Hematopoietic multipotent progenitor cell treated with erythropoietin and hydrocortisone succinate and interleukin-3 and kit ligand, for 6 days (in vitro differentiated cells): ENCODE measurements at places on chromosomes 2 and 18.
A peak's percentile ranks its signal among the peaks of the same experiment; 100 is the strongest.

GRCh38 chr2:235659767-235660322, 166.0 kb downstream of the AGAP1 start:
- DNase-seq: no peak

- no peak for DNase-seq
These were observed 373.1 kb downstream of the TGIF1 start for GRCh38 chr18:3823073-3823472.

GRCh38 chr2:130391872-130392670, 36.2 kb downstream of the PTPN18 start:
- DNase-seq: peak; percentile 36

- DNase-seq: peak; percentile 78
These were observed 12.2 kb downstream of the WNT10A start for GRCh38 chr2:218892693-218893348.

DNA sequence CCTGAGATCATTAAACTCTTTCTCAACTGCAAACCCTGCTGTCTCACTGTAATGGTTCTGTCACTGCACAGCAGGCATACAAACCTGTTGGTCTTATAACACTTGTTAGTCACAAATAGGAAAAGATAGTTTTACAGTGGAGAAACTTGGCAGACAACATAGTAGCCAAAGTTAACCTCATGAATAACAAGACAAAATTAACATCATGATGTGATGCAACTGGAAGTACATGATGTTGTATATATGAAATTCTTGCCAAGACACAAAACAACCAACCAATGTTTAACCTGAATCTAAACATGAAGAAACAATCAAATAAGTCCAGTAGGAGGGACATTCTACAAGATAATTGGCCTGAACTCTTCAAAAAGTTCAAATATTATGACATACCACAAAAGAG, 189.3 kb downstream of the RNF152 start:
- no peak for DNase-seq

DNA sequence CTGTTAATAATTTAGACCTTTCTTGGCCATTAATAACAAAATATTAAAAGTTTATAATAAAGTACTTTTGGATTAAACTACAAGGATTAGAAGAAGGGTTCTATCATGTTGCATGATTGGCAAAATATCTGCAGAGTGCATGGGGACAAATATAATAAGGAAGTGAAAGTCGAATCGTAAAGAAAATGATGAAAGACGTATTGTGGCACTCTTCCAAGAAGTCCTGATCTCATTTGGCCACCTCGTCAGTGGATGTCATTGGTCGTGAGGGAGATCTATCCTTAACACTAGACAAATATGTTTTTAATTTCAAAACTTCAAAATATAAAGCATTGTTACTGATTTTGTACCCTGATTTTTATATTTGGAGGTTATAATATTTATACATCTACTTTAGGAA, 197.7 kb upstream of the STON1 start:
- DNase-seq: peak; percentile 85

DNA sequence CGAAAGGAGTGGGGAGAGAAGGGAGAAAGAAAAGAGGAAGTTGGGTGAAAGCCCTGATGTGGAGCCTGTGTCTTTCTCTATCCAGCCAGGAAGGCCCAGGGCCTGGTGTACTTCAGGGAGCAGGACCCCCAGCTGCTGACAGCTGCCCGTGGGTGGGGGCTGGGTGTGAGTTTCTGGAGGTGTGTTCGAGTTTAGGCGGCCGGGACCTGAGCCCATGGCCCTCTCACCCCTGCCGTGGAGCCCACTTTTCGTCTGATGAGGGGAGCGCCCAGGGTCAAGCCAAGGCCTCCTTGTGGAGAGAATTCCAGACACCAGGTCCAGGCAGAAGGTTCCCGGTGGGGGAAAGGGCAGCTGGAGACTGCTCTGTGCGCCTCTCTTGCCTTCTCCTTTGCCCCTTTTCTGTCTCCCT, 2.2 kb downstream of the SIX3 start:
- DNase-seq: no peak

GRCh38 chr2:173171924-173172643, 96.4 kb downstream of the MAP3K20 start:
- no peak for DNase-seq

- no peak for DNase-seq
These were observed 143.5 kb downstream of the AQP4 start for GRCh38 chr18:26721854-26722564.

- DNase-seq: no peak
These were observed 1579.3 kb downstream of the SUCLG1 start for GRCh38 chr2:82879803-82880202.

DNA sequence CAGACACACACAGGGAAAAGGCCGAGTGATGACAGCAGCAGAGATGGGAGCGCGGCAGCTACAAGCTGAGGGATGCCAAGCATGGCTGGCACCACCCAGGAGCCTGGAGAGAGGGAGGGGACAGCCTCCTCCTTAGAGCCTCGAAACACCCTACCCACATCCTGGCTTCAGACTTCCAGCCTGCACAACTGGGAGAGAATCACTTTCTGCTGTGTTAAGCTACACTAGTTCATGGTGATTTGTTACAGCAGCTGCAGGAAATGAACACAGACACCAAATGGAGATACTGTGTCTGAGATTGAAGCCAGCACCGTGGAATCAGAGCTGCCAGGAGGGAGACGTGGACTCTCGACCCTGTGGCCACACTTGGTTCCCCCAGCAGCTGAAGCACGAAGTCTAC, 27.5 kb upstream of the FOSL2 start:
- no peak for DNase-seq

GRCh38 chr18:39460136-39460535, 1894.5 kb upstream of the CELF4 start:
- DNase-seq: no peak

DNA sequence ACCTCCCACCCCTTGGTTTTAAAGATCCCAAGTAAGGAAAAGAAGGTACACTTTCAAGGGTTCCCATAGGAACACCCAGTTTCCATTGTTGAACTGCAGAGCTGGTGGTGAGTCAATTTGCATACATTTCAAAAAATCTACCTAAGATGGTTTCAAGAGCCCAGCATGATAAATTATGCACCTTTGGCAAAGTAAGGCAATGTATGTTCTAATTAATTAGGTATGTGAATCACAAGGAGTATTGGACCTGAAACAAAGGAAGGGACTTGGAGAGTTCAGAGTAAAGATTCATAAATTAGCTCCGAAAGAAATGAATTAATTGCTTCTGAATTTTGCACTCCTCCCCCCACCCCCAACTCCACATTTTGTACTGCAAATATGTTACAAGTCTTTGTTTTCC, 459.7 kb downstream of the LRATD1 start:
- no peak for DNase-seq

- DNase-seq: no peak
These were observed 482.5 kb downstream of the STK39 start for GRCh38 chr2:167764772-167765341.

DNA sequence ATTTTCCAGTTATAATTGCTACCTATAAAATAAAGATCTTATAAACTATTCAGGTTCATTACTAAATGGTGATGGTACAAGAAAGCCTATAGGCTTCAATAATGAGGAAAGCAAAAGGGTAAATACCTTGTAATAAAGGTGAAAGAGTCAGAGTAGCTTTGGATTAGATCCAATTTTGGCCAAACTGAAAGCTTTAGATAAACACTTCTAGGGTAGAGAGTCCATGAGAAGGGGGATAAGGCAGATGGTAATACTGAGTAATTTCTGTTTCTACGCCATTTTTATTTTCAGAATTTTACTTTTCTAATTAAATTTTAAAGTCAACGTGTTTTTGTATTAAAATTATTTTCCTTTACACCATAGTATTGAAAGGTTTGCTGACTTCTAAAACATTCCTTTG, 9.4 kb downstream of the CASP8 start:
- DNase-seq: peak; percentile 70

DNA sequence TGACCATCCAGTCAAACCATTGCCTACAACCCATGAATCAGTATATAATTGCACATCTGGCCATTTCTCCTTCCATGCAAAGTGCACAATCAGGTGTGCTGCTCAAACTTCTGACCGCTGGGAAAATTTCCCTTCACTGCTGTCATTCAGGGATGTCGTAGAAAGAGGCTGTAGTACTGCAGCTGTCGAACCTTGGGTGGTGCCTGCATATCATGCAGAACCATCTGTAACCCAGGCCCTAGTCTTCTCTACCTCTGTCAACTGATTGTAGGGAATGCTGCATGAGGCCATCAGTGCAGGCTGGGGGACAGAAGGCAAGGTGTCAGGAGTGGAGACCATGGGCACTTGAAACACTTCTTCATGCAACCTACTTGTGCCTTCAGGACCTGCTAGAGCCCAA, 267.5 kb downstream of the CALCRL start:
- DNase-seq: no peak

GRCh38 chr18:79459946-79460480, 64.3 kb downstream of the NFATC1 start:
- DNase-seq: peak; percentile 75

- no peak for DNase-seq
These were observed 33.6 kb upstream of the ZBTB7C start for GRCh38 chr18:48442761-48443160.

DNA sequence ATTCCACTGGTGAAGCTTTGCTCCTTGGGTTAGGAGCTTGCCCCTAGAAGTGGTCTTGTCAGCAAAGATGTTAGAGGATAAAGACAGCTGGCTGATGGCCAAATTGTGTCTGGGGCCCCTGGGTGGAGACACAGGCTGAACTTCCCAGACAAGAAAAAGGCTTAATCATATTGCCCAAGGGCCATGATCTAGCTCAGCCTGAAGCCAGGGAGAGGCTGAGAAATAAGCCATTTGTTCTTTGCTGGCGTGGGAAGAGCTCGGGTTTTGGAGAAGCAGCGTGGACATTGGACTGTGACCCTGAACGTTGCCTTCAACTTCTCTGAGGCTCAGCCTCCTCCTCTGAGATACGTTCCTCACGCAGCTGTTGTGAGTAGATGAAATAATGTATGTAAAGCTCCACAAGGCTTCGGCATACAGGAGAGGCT, 153.0 kb downstream of the ZFP36L2 start:
- peak; percentile 91 for DNase-seq

- DNase-seq: no peak
These were observed 9.6 kb downstream of the SH3YL1 start for GRCh38 chr2:254241-254640.

GRCh38 chr2:75894170-75894569, 183.5 kb upstream of the GCFC2 start:
- DNase-seq: no peak

- no peak for DNase-seq
These were observed 251.4 kb upstream of the TCF4 start for GRCh38 chr18:55839343-55839742.

- DNase-seq: no peak
These were observed 454.0 kb upstream of the HS6ST1 start for GRCh38 chr2:128772671-128773070.

DNA sequence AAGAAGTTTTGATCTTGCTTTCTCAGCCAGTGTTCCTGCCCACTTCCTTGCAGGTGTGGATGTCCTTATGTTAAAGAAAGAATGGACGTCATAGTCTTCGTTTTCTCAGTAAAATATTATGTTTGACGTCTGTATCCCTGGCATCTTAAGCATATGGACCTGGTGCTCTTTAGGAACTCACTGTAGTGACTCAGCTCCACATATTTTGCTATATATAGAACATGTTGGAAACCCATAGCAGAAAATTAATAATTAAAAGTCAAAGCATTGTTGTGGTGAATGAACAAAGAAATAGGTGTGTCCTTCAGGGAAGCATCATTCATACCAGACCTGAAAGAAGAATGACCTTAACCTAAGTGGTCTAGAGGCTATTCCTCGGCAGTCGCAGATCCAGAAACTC, 196.1 kb downstream of the MCFD2 start:
- no peak for DNase-seq

DNA sequence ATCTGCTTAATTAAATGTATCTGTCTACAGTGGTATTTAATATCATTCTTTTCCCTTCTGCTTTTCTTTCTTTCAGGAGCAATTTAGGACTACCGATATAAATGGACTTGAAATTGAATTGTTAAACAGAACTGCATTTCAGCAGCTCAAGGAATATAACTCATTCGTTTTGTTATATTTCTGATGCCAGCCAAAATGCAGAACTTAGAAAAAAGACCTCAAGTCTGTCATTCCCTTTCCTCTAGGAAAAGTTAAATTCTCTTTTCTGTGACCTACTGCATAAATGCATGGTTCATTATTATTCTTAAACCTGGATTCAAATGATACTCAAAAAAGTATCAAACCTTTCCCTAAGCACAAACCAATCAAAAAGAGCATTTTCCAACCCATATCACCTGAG, 21.4 kb downstream of the FTCDNL1 start:
- DNase-seq: no peak

- DNase-seq: no peak
These were observed 73.1 kb downstream of the EIF5B start for GRCh38 chr2:99410276-99410675.

DNA sequence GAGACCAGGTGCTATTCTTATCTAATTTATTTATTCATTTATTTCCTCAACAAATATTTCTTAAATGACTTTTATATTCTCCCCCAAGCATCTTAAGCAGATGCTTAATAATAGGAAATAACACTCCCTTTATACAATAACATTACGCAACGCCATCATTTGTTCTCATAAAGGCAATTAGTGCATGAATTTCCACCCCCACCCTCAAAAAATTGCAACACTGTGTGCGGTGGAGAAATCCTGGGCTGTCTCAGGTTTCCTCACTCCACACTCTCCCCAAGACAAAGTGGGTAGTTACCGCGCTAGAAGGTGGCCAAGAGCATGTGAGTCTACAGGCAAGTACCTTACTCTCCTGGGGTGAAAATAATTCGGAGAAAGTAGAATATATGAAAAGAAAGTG, 37.0 kb upstream of the CTDP1 start:
- peak; percentile 49 for DNase-seq

DNA sequence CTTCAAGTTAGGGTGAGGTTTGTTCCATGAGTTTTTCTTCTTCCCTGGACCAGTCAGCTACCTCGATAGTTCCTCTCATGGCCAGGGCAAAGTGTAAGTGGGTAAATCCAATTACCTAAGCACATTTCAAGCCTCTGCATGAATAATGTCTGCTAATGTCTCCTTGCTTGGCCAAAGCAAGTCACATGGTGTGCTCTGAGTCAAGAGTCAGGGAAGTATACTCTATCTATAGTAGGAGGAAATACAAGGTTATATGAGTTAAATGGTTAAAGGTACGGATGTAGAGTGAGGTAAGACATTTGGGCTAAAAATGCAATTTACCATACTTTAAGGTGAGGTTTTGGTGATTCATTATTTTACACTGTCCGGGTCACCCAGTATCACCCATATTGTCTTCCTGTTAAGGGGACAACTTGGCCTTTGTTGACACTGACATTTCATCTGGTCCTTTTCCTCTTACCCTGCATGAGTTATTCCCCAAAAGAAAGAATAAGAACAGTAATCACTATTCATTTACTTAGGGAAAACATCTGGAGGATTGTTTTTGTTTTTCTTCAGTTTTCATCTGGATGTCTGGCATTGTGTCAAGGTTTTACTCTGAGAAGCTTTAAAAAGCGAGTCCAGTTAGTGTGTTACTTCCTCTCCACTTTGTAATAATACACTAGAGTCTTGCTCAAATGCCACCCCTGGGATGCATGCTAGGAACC, 405.5 kb downstream of the RND3 start:
- DNase-seq: no peak

DNA sequence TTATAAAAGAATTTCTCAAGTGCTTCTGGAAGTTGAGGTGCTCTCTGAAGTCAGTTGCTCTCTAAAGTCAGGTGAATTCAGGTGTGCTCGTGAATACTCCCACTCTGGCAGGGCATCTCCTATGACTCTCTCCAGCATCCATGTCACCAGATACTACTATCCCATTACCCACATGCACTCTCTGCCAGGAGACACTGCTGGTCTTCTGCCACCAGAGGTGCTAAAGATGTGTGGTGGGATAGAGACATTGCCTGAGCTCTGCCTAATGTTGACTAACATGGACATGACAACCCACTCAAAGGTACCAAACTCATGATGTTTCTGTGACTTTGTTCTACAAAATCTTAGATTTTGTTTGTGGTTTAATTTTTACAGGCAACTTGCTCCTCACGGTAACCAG, 106.4 kb upstream of the HNRNPA3 start:
- DNase-seq: peak; percentile 33
